ENCODE measurements at places on chromosomes 7 and 10.

- DNase-seq: no peak
These were observed 83.1 kb downstream of the VPS41 start for GRCh38 chr7:38825721-38826440.

DNA sequence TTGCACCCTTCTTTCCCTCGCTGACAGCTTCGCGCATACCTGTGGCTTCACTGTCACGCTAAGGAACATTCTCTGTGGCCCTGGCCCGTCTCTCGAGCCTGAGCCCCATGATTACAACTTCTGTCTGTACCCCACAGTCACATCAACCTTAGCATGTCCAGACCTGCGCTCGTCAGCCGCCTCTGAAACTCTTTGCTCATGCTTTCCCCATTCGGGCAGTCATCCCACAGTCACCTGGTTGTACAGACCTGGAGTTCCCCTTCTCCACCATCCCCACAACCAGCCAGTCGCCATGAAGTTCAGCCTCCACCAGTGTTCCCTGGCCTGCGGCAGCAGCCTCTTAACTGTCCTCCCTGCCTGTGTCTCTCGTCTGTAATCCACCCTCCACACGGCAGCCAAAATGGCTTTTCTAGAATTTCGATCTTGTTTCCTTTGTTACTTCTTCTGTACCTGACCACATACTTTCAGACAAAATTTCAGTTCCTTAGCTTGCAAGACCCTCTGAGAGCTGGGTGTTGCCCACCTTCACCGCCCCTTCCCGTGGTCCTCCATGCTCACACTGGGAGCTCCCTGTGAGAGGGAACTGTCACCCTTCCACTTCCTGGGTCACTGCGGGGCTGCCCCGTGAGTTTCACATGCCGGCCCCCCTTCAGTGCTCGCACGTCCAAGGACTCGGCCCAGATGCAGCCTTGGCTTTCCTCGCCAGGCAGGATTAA lies 229.2 kb downstream of the CELF2 start:
- no peak for DNase-seq

DNA sequence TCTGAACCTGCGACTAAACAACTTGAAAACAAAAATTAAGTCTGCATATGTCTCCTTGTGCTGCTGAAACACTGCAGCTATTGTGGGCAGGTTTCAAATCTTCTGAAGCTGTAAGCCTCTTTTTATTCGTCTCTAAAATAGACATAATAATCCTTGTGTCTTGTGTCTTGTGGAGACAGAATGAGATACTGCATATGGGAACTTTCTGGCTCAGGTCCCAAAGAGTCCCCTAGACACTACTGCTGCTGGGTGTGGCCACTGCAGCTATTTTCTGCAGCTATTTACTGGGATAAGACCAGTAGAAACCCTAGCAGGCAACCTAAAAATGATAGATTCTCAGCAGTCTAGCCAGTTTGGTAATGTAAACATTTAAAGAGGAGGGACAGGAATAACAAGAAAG lies 252.0 kb downstream of the ELMO1 start:
- DNase-seq: no peak

GRCh38 chr10:119658274-119658673 lies 7.1 kb downstream of the BAG3 start:
- DNase-seq: peak; percentile 92
